ENCODE measurements at places on chromosomes 4 and X. TPM values are rescaled to one million over a fixed set of nuclear protein-coding genes. Genes with fewer than 3 reads are reported as not detected.

DNA sequence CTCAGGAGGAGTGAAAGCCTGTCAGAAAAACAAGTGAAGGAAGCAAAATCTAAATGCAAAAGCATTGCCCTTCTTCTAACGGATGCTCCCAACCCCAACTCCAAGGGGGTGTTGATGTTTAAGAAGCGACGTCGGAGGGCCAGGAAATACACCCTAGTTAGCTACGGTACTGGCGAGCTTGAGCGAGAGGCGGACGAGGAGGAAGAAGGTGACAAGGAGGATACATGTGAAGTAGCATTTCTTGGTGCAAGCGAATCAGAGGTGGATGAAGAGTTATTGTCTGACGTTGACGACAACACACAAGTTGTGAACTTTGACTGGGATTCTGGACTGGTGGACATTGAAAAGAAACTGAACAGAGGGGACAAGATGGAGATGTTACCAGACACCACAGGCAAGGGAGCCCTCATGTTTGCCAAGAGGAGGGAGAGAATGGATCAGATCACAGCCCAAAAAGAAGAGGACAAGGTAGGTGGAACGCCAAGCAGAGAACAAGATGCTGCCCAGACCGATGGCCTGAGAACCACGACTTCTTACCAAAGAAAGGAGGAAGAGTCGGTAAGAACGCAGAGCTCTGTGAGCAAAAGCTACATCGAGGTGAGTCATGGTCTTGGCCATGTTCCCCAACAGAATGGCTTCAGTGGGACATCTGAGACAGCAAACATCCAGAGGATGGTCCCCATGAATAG lies 105.6 kb upstream of the MYOZ2 start:
- H3K27me3 ChIP-seq = no peaks in the 10 kb centered on the region
- no peaks in the 10 kb centered on the region for H3K36me3 ChIP-seq
- H3K4me3 ChIP-seq = no peak overlapping the region
- DNase-seq = no peak
- H3K4me1 ChIP-seq = peaks cover 35% of the 10 kb centered on the region

DNA sequence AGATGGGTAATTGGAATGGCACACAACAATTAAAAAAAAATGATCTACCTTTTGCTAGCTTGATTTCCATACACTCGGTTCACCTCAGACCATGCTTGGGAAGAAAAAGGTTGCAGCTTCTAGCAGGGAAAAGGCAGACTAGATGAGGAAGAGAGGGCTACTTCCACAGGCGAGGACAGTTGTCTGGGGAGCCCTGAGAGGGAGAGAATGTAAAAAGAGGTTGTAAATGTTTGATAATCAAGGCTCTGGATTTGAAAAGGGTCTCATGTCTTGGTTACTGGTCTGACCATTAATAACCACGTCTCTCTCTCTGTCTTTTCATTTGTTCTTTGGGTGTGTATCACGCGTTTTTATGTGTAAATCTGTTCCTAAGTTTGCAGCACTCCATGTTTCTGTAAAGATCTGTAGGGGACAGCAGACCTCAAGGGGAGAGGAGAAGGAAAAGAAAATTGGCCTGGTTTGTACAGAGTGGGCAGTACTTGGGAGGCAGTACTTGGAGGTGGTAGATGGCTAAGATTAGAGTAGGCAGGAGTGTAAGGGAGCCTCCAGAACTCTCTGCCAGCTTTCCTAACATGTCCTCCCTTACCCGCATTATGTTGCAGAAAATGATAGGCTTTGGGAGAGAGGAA lies 750 bp downstream of the ARMCX5 start:
- peak; percentile 0 for DNase-seq

DNA sequence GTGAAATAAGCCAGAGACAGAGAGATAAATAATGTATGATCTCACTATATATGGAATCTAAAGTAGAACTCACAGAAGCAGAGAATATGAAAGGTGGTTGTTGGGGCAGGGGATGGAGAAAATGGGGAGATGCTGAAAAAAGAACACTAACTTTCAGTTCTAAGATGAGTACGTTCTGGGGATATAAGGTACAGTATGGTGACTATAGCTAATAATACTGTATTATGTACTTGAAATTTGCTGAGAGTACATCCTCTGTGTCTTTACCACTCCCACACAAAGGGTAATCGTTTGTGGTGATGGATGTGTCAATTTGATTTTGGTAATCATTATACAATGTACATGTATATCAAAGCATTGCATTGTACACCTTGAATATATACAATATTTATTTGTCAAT lies 6.6 kb downstream of the FBXL5 start:
- no peaks in the 10 kb centered on the region for H3K36me3 ChIP-seq
- DNase-seq = no peak
- no peaks in the 10 kb centered on the region for H3K27me3 ChIP-seq
- no peak overlapping the region for H3K4me3 ChIP-seq
- no peak overlapping the region for H3K27ac ChIP-seq
- H3K4me1 ChIP-seq = peaks cover 11% of the 10 kb centered on the region

DNA sequence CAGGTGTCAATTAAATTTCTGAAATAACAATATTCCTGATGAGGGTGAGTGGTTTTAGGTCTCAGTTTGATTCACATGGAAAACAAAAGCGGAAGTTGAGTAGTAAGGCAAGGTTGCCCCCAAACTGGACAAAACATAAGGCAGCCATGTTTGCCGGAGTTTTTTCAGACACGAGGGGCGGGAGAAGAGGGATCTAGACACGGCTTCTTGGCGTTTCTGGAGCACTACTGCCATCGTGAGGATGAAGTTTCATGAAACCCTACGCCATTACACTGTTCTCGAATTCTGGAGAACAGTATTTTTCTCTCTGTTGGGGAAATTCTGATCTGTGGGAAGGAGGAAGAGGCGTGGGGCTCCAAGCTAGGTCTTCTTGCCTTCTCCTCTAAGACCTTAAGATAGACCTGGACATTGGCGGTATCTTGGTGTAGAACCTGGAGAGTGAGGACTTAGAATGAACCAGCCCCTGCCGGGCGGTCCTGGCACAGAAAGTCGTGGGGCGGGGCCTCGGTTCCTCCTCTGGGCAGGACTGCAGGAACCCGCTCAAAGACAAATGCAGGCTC lies 160.3 kb downstream of the OR13H1 start:
- DNase-seq = peak; percentile 6
- no peaks in the 10 kb centered on the region for H3K36me3 ChIP-seq
- no peak overlapping the region for H3K27ac ChIP-seq
- no peak overlapping the region for H3K4me3 ChIP-seq

The WWC2 gene
- total RNA-seq = 74.2 TPM

The CYLC1 gene
- total RNA-seq = not detected

DNA sequence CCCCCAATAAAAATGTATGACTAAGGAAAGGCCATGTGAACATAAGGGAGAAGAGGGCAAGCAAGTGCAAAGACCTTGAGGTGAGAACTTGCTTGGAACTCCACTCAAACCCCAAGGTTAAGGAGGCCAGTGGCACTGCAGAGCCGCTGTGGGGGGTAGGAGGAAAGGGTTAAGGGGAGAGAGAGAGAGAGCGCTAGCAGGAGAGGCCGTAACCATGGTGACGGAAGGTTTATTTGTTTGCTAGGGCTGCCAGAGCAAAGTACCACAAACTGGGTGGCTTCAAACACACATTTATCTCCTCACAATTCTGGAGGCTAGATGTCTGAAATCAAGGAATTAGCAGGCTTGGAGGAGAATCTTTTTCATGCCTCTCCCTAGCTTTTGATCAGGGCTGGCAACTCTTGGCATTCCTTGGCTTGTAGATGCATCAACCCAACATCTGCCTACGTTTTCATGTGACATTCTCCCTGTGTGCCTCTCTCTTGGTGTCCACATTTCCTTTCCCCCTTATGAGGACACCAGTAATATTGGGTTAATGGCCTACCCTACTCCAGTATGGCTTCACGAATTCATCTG lies 35.2 kb downstream of the SMIM20 start:
- peak; percentile 91 for DNase-seq
- peaks cover 25% of the 10 kb centered on the region for H3K4me1 ChIP-seq
- H3K36me3 ChIP-seq = no peaks in the 10 kb centered on the region

- no peaks in the 10 kb centered on the region for H3K4me1 ChIP-seq
- no peaks in the 10 kb centered on the region for H3K27me3 ChIP-seq
- H3K4me3 ChIP-seq = no peak overlapping the region
Measured at GRCh38 chr4:120232050-120232449, 165.4 kb upstream of the MAD2L1 start.

GRCh38 chrX:38336538-38337240 lies 9.4 kb upstream of the RPGR start:
- H3K36me3 ChIP-seq = no peaks in the 10 kb centered on the region
- H3K4me1 ChIP-seq = no peaks in the 10 kb centered on the region
- H3K27ac ChIP-seq = no peak overlapping the region

The SOWAHD gene
- 3.8 TPM for total RNA-seq
